Stimulated activated CD4-positive, alpha-beta T cell treated with anti-CD3 and anti-CD28 coated beads, Interleukin-12 subunit alpha, Interleukin-12 subunit beta, amount 100 ng/mL, for 48 hours (primary cell): ENCODE measurements at places on chromosomes 12 and 14.

GRCh38 chr14:54226103-54226502 is 170.7 kb upstream of the CDKN3 start:
- DNase-seq = no peak

DNA sequence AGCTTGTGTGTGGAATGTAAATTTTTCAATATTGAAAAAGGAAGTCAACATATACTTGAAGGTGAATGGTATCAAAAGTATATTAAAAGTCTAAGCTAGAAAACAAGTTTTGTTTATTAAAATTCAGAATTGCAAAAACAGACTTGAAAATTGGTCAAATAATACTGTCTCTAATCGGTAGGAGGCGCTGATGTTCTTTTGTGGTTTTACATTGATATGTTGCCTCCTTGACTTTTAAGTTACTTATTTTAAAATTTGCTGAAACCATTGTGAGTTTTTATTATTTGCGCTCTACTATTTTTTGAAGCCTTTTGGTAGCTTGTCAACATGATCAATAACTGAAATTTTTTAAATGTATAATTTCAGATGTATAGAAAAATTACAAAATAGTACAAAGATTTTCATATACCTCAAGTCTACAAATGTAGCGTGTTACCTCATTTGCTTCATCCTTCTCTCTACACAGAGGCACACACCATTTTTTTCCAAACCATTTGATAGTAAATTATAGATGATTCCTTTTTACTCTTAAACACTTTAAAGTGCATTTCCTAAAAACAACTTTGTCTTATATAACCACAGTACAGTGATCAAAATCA is 6.9 kb downstream of the RTRAF start:
- DNase-seq = no peak

GRCh38 chr14:63006531-63006930 is 38.7 kb downstream of the KCNH5 start:
- no peak for DNase-seq

DNA sequence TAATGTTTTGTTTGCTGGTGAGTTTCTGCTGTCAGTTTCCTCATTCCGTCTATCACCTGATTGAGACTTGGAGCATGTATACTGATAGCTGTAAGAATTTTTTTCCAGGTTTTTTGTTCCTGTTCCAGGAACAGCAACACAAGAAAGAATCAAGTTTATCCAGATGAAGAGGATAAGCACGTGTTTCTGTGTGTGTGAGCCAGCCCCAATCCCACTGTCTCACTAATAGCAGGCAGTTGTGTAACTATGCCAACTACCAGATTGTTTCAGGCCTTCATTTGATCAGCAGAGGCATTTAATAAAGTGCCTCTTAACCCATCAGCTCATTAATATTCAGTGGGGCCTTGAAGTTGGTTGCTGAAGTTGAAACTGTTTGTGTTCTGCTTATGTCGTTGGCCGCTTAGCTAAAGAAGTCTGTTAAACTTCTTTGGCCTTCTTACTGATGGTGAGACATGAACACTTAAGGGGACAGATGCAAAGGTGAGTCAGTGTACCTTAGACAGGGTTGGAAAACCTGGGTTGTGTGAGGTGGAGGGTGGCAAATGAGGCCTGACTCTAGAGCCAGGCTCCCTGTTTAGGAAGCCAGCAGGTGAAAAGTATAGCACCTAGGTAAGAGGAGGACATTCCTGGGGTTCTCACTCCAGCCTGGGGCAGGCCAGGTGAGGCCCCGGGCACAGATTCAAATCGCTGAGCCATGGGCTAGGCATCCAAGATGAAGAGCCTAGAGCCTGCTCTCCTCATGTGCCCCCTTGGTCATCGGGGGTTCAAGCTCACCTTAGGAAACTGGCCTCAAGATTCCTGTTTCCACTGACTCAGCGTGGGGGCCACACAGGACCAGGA is 3.7 kb downstream of the ANKRD13A start:
- DNase-seq = no peak

DNA sequence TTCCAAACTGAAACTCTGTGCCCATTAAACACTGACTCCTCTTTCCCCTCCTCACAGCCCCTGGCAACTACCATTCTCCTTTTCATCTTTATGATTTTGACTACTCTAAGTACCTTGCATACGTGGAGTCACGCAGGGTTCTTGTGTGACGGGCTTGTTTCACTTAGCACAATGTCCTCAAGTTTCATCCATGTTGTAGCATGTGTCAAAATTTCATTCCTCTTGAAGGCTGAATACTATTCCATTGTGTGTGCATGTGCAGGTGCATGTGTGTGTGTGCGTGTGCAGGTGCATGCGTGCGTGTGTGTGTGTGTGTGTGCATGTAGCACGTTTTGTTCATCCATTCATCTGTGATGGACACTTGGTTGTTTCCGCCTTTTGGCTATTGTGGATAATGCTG is 106.1 kb downstream of the ZFP36L1 start:
- no peak for DNase-seq

- no peak for DNase-seq
Observed at GRCh38 chr12:64088431-64089349, 133.4 kb downstream of the KICS2 start.

DNA sequence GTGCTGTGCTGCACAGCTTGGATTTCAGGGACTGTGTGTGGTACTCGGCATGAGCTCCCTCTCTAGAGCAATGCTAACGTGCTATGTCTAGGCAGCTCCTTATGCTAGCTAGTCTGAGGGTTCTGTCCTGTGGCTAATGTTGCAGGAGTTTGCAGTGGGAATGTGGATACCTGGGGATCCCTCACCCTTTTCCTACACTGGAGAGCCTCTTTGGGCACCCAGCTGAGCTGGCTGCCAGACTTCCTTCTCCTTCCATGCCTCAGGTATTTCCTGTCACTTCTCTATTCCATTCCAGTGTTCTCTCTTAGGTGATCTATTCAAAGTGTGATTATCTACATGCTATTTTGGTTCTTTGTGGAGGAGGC is 64.9 kb downstream of the FBXO33 start:
- no peak for DNase-seq

DNA sequence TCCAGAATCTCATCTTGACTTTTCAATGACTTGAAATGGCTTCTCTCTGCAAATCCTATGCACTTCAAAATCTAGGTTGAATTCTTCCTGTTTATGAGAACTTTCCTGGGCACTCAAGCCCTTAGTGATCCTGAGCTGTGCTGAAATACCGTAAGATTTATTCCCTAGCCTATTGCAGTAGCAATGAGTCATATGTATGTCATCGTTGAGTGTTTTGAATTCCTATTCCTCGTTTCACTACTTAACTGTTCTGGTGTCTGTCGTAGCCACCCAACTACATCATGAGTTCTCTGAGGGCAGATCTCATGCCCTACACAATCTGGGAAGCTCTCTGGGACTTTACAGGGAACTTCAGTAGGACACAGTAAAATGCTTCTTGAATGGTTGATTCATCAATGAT is 190.8 kb upstream of the TMEM132C start:
- no peak for DNase-seq

DNA sequence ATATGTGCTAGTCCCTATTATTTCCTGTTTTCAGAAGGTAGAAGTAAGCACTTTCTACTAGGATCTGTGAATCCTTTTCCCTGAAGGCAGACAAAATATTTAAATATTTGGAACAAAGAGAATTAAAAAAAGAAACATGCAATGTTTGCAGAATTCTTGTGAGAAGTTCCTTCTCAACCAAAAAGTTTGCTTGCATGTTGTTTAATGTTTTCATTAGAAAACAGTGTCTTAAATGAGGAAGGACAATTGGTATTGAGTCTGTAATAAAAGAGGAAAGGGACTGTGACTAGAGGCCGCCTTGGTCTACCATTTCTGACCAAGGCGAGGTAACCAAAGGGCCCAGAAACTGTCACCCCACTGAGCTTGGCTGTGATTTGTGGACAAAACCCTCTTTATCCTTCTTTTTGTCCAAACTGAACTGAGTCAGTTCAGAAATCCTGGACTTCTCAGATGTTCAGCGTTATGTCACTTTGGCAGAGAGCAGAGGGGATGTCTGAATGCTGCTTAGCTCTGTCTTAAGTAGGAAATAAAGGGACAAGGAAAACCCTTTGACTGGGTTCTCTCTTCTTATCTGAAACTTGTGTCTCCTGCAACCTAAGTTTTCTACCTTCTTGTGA is 129.8 kb upstream of the CPM start:
- no peak for DNase-seq

DNA sequence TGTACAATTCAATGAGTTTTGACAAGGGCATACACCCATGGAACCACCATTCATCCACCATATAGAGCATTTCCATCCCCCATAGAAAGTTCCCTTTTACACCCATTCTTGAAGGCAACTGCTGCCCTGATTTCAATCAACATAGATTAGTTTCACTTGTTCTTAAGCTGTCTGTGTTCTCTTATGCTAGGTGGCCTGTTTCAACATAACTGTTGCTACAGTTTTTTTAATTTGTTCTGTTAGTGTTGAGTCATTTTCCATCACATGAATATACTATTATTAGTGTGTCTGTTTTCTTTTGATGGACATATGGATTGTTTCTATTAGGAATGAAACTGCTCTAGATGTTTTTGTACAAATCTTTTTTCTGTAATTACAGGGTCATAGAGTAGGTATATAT is 123.4 kb downstream of the PTPRQ start:
- no peak for DNase-seq

GRCh38 chr12:25052196-25052913 is 103.5 kb upstream of the BCAT1 start:
- DNase-seq = no peak

DNA sequence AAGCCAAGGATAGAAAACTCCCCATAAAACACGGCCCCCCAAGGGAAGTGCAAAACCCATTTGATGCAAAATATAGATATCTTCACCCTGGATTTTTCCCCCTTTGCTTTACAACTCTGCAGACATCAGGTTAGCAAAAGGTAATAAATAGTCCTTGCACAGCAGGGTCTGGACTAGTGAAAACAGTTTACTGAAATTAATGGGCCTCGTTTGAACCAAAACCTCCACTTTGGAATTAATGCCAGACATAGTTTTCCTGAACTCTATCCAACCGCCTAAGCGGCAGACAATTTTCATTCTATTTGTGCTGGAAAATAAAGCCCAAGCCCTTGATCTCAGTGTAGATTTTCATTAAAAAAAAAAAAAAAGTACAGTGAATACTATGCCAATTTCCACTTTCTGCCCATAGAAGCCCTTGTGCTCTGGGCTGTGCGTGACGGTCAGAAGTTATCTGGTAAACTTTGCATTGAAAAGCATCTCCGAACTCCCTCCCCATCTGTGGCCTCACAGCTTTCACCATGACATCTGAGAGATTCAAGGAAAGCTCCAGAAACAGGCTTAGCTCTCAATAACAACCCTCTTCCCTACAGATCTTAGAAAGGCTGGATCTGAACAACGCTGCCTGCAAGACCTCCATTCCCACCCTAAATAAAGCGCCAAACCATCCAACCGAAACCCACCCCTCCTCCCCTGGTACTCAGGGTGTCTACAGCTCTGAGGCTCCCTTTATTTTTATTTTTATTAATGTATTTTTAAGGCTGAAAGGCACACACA is 11.0 kb upstream of the IRF2BPL start:
- DNase-seq = no peak

DNA sequence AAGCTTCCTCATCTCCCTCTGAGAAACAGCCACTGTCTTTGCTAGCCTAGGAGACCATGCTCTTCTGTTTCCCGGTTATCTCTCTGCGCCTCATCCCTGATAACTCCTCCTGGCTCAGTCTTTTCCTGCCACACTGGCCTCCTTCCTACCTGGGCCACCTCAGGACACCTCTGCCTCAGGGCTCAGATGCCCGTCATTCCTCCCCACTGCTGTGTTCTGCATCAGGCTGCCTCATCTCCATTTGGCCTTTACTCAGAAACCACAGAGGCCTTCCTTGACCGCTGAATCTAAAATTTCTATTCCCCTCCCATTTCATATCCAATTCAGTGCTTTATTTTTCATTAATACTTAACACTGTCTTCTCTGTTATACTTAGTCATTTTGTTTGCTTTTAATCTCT is 311.0 kb upstream of the RGS6 start:
- no peak for DNase-seq

DNA sequence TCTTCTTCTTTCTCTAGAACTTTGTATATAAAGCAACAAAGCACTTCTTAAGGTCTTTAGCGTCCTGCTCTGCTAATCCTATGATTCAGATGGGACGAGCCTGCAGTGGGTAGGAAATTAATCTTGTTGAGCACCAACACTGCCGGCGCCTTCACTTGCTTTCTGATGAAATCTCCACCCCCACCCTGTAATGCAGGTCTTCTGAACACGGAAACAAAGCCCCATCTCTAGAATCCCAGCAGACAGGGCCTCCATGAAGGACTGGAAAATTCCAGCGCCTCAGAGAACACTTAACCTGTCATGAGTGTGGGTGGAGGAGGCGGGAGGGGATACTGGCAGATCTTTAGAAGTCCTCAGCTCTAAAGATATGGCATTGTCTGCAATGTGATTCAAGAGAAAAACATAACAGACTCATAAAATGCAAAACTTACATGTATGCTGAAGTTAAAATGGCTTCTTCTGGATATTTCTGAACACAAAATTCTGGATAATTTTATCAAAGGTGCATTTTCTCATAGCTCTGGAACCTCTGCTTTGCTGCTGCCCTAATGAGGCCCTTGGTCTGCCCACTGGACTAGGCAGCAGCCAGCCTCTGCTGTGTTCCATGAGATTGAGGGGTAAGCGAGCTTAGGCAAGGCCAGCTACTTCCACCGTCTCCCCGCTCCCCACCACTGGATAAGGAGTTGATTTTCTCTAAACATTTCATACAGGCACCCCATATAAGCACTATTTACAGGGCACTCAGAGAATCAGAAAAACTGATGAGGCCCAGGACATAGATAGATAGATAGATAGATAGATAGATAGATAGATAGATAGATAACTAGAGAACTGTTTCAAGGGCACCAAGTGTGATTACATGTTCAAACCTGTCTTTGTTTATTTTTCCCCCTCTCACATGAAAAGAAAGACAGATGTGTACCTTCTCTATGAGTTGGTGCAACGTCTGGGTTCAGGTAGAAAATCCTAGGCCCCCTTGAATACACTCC is 43.1 kb downstream of the ZFP36L1 start:
- DNase-seq = no peak

GRCh38 chr14:99543985-99544384 is 60.0 kb downstream of the CCDC85C start:
- no peak for DNase-seq

DNA sequence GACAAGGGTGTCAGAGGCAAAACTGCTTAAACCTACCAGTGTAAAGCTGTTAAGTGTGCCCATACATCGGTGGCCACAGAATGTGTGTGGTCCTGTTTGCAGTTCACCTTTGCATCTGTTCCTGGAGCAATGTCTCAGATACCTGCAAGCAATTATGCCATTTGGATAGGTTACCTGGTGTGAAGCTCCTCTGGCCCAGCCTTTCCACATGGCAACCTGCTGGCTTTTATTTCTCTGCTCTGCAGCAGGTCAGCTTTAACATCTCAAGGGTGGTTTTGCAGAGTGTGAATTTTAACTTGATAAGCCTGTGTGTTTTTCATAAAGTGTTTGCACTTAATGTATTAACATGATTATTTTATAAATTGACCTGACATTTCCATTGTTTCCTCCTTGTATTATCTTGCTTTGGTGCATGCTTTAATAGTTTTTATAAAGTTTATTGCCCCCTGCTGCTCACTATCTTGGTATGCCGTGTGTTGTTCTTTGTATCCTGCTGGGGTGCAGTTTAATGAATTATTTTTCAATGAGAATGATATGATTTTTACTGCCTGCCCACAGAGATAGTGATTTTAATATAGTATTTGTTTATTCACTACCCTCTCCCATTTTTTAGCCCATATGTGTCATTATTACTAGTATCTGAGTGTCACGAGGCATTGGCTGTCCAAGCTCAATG is 403.8 kb downstream of the NPAS3 start:
- DNase-seq = no peak

- no peak for DNase-seq
Observed at GRCh38 chr12:10388624-10389413, 1.0 kb downstream of the KLRK1 start.

- no peak for DNase-seq
Observed at GRCh38 chr14:102264775-102265174, 40.2 kb downstream of the MOK start.
